ENCODE measurements at places on chromosomes 5 and 9.
A peak's percentile ranks its signal among the peaks of the same experiment; 100 is the strongest.

DNA sequence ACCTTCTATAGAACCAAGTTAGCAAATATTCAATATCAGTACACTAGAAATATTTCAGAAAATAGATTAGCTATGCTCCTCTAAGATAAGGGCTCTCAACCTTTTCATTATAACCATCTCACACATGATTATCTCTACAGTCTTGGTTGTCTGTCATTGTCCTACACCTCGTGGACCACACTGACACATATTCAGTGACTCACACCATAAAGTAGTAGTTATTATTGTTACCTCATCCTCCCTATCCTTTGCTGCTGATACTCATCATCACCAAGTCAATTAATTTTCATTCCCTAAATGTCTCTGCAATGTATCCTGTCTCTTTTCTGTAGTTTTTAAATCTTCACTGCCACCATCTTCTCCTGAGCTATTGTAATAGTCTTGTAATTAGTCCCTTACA lies 1309.2 kb upstream of the C9orf72 start:
- DNase-seq, result no peak

- no peak for DNase-seq
Measured at GRCh38 chr5:172719211-172719610, 51.8 kb downstream of the DUSP1 start.

- DNase-seq, result peak; percentile 37
Measured at GRCh38 chr5:137075163-137075970, 423.8 kb downstream of the SPOCK1 start.

GRCh38 chr5:134063188-134063820 lies 51.2 kb upstream of the TCF7 start:
- no peak for DNase-seq

Data from KBM-7 (cell line).